ENCODE measurements at places on chromosomes 7 and 10. TPM values are rescaled to one million over a fixed set of nuclear protein-coding genes. Genes with fewer than 3 reads are reported as not detected.

DNA sequence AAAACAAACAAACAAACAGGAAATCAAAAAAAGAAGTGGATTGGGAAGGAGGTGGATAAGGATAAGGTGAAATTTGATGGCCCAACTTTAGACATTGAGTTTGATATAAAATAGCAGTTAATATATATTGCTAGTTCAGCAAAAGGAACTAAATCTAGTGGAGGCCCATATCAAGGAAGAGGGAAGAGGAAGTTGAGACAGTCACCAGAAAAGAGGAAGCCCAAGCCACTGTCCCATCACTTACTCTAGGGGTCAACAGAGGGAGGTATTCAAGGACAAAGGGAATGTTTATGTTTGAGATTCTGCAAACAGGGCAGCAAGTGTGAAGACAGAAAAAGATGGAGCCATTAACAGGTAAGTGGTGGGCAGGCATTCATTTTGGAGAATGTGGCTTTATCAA is 3.7 kb downstream of the LAMTOR4 start:
- DNase-seq = no peak

Gene NCF1
- total RNA-seq = 2.1 TPM

Gene MICU1
- total RNA-seq = 34.7 TPM

DNA sequence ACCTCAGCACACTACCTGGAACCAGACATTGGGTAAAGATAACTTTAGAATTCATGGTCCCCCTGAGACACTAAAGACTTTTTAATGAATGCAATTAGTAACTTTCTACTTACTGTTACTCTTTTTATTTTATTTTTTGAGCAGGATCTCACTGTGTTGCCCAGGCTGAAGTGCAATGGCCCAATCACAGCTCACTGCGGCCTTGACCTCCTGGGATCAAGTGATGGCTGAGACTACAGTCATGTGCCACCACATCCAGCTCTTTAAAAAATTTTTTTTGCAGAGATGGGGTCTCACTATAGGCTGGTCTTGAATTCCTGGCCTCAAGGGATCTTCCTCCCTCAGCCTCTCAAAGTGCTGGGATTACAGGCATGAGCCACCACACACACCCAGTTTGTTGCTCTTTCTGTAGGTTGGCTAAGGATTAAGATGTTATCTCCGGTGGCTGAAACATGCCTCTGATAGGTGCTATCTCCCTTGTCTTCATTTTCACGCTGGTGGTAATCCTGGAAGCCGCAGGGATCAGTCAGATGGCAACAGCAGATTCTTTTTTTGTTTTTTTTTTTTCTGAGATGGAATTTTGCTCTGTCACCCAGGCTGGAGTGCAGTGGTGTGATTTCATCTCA is 128.3 kb downstream of the TCF7L2 start:
- no peak for DNase-seq

GRCh38 chr10:129335942-129336341 is 131.1 kb upstream of the MGMT start:
- no peak for DNase-seq
